Temporal lobe (tissue), 4 donors: ENCODE measurements at places on chromosomes 7 and 10. TPM values are rescaled to one million over a fixed set of nuclear protein-coding genes. Genes with fewer than 3 reads are reported as not detected.

Gene TMEM270
- total RNA-seq: not detected

Gene PYROXD2
- 0.98 TPM for total RNA-seq

Gene NSUN5
- total RNA-seq: 11.6 TPM

Gene DKK1
- total RNA-seq: 3.0 TPM

Gene ANXA8L1
- total RNA-seq: not detected
